ENCODE measurements at places on chromosomes 3 and 15. TPM values are rescaled to one million over a fixed set of nuclear protein-coding genes. Genes with fewer than 3 reads are reported as not detected.

ACTC1 gene
- total RNA-seq: 0.16 TPM

THPO gene
- total RNA-seq: 0.16 TPM

IL17RD gene
- total RNA-seq: 4.7 TPM

C3orf20 gene
- total RNA-seq: not detected

NDN gene
- total RNA-seq: 36.9 TPM

SLC6A1 gene
- total RNA-seq: not detected

ASTE1 gene
- total RNA-seq: 4.9 TPM

ITIH3 gene
- not detected for total RNA-seq

ATP13A4 gene
- total RNA-seq: 1.3 TPM

MESP2 gene
- 1.9 TPM for total RNA-seq

ZFYVE19 gene
- total RNA-seq: 29.2 TPM

MYLK gene
- 524 TPM for total RNA-seq

CMC1 gene
- 3.2 TPM for total RNA-seq

KLHL40 gene
- total RNA-seq: not detected

OCA2 gene
- not detected for total RNA-seq

WNT7A gene
- not detected for total RNA-seq

Measured in bronchial smooth muscle cell (primary cell).